ENCODE measurements at places on chromosomes 7 and 10.

DNA sequence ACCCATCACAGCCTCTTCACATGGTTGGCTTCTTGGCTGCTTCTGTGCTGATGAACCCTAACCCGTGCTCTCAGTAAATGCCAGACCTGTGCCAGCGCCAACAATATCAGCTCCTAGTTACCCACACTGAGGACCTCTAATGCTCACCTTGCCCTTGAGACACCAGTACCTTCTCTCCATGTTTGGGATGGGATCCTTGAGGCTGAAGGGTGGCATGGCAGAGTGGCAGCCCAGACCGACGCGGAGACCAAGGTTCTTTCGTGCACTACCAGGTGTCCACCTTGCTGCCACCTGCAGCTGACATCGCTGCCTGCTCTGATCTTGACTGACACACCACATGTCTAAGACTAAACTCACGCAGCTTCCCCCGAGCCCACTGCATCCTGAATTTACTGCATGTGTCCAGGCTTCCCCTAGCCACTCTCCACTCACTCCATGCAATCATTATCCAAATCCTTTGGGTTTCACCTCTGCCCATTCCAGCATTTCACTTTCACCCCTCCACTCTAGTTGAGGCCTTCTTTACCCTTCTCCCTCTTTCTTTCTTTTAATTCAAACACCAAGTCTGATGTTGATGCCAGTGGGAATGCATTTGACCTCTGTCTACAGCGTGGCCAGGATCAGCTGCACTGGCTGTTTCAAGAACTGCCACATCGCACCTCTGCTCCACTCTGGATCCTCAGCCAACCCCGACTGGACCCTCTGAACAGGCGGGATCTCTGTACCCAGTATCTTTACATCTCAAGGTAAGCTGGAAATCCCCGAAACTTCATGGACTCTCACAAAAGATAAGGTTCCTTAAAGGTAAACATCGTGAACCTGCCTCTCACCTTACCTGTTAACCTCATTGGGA lies 294.9 kb downstream of the GLRX3 start:
- DNase-seq: no peak

GRCh38 chr10:69345402-69345801 lies 67.1 kb downstream of the HK1 start:
- peak; percentile 54 for DNase-seq

DNA sequence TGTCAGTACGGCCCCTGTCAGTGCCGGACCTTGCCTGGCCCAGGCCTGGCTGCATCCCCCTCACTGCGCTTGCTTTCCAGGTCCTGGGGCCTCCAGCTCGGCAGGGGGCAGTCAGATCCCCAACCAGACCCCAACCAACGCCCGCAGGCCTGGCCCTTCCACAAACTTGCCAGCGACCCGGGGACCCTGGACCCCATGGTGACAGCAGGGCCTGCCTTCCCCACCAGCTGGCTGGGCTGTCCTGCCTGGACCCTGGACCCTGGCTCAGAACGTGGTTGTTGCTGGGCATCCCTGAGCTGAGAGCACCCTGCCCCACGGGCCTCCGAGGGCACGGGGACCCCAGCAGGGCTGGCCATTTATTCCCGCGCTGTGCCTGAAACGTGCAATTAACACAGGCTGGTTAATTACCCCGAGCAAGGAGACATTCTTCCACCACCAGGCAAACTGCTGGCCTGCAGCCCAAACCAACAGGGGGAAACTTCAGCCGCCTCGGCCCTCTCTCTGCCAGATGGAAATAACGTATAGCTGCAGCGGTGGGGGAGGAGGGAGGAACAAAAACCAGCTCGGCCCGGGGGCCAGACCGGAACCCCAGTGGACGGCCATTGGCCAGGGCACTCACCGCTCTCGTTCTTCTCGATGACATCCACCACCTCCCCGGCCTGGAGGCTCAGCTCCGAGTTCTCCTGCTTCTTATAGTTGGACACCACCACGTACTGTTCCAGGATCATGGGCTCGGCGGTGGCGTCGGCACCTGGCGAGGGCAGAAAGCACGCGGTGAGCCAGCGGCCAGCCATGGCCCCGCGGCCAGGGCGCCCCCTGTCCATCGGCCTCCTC lies 167.1 kb downstream of the NEURL1 start:
- no peak for DNase-seq

DNA sequence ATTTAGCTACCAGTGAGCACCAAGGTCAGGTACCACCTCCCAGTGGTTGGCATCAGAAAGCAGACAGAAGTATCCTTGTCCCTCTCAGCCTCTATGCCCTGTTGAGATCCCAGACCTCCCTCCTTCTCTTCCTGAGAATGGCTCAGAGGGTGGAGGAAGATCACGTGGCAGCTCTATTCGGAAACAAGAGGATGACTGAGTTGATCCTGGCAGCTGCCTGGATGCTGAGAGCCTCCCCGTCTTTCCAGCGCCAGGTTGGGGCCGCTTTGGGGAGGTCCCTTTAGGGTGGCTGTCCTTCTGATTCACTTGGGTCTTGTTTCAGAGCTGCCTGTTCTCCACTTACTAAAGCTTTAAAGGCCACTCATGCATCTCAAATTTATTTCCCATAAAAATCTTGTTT lies 36.9 kb upstream of the NPFFR1 start:
- peak; percentile 70 for DNase-seq

GRCh38 chr7:24025094-24025493 lies 258.9 kb upstream of the NPY start:
- no peak for DNase-seq

DNA sequence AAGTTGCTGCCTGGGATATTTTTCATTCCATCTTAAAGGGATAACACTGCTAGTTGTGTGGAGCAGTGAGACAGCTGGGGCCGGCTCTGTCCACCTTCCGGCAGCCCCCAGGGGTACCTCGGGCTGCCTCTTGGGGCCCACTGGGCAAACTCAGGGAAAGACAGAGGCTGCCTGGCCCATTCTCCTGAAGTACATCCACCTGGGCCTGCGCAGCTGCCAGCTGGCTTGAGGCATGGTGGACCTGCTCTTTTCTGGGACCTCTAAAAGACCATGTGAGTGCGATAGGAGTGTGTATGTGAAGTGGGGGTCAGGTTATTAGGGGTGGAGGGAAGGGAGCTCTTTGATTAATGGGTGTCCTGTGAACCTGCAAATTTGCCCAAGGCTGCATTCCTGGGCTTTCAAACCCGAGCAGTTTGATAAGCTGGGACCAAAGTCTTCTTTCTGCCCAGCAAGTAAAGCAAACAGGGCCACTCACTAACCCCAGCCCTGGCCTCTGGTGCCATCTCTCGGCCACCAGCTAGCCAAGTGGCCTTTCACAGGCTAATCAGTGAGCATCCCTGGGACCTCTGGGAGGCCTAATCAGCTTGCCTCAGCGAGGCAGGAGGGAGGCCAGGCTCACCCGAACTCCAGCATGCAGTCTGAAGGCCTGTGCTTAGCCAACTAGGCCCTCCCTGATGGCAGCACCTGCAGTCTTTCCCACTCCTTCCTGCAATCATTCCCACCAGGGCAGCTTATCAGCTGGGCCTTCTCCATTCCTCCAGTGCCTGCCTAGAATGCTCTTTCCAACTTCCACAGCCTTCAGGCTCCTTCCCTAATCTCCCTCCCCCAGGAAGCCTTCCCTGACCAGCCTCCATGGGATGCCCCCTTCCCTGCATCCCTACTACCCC lies 954.7 kb upstream of the ZNF722 start:
- no peak for DNase-seq

GRCh38 chr10:97128039-97128492 lies 57.7 kb downstream of the SLIT1 start:
- peak; percentile 25 for DNase-seq

- no peak for DNase-seq
Observed at GRCh38 chr7:131027287-131027773, 293.3 kb upstream of the KLF14 start.

- no peak for DNase-seq
Observed at GRCh38 chr10:97927622-97928021, 78.0 kb downstream of the GOLGA7B start.

GRCh38 chr10:93280699-93281366 lies 201.3 kb downstream of the MYOF start:
- no peak for DNase-seq

DNA sequence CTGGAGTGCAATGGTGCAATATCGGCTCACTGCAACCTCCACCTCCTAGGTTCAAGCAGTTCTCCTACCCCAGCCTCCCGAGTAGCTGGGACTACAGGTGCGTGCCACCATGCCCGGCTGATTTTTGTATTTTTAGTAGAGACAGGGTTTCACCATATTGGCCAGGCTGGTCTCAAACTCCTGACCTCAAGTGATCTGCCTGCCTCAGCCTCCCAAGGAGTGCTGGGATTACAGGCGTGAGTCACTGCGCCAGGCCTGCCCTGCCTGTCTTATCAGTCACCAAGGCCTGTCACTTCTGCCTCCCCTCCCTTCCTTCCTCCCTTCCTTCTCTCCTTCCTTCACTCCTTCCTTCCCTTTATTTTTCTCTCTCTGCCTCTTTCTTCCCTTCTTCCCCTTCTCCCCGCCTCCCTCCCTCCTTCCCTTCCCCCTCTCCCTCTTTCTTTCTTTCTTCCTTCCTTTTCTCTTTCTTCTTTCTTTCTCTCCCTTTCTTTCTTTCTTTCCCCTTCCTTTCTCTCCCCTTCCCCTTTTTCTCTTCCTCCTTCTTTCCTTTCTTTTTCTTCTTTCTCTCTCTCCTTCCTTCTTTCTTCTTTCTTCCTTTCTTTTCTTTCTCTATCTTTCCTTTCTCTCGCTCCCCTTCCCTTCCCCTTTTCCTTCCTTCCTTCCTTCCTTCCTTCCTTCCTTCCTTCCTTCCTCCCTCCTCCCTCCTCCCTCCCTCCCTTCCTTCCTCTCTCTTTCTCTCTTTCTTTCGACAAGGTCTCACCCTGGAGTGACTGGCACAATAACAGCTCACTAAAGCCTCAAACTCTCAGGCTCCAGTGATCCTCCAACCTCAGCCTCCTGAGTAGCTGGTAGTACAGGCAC lies 3.1 kb upstream of the ST7 start:
- no peak for DNase-seq

GRCh38 chr7:14995774-14996173 lies 93.2 kb upstream of the DGKB start:
- DNase-seq: no peak

GRCh38 chr10:75304313-75304712 lies 68.6 kb upstream of the COMTD1 start:
- no peak for DNase-seq

Measured in DMS79 treated with DMSO at 0.1 percent for 48 hours (cell line).